ENCODE measurements at places on chromosomes 3 and 15.

GRCh38 chr15:99635794-99636193, 70.0 kb downstream of the MEF2A start:
- DNase-seq: no peak

DNA sequence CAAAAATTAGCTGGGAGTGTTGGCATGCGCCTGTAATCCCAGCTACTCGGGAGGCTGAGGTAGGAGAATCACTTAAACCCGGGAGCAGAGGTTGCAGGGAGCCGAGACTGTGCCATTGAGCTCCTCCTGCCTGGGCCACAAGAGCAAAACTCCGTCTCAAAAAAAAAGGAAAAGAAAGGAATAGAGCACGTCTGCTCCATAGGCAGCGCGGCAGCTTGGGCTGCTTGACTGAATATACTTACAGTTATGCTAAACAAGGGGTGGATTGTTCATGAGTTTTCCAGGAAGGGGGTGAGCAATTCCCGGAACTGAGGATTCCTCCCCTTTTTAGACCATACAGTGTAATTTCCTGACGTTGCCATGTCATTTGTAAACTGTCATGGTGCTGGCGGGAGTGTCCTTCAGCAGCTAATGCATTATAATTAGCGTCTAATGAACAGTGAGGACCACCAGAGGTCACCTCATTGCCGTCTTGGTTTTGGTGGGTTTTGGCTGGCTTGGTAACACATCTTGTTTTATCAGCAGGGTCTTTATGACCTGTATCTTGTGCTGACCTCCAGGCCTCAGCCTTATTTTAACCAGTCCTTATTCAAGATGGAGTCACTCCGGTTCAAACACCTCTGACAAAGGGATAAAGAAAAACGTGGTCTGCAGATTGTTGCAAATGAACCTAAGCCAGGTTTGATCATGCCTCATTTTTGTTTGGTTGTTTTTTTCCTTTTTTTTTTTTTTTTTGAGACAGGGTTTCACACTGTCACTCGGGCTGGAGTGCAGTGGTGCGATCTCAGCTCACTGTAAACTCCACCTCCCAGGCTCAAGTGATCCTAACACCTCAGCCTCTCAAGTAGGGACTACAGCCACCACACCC, 24.9 kb upstream of the SENP5 start:
- DNase-seq: peak; percentile 17

DNA sequence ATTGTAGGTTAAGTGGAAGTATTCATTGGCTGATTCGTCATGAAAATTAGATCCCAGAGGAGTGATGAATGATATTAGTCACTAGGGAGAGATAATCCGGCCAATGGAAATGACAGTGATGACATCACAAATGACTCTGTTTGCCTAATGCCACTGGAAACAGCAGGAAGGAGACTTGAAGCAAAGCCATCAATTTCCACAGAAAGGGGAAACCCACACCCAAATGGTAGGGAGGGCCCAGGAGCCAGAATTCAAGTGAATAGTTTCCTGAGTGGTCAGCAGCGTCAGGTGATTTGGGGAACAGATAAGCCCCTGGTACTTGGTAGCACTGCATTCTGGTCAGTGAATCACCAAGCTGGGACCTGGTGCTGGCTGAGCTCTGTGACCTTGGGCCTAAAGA, 3.3 kb upstream of the ADAMTS9 start:
- no peak for DNase-seq

- DNase-seq: no peak
These were observed 5.4 kb upstream of the LMAN1L start for GRCh38 chr15:74807282-74807681.

DNA sequence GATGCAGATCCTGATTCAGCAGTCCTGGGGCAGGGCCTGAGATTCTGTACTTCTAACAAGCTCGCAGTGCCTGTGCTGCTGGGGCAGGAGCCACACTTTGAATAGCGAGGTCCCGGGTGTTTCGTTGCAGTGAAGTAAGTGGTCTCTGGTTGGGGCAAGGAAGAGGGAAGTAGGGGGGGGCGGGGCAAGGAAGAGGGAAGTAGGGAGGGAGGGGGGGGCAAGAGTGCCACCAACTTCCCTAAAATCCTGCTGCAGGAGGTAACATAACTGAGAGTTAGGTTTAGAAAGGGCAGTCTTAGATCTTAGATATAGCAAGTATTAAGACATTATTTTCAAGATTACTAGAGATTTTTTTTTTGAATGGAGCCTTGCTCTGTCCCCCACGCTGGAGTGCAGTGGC, 35.5 kb downstream of the CRTAP start:
- peak; percentile 59 for DNase-seq

GRCh38 chr3:97821287-97821773, 481 bp upstream of the CRYBG3 start:
- no peak for DNase-seq

DNA sequence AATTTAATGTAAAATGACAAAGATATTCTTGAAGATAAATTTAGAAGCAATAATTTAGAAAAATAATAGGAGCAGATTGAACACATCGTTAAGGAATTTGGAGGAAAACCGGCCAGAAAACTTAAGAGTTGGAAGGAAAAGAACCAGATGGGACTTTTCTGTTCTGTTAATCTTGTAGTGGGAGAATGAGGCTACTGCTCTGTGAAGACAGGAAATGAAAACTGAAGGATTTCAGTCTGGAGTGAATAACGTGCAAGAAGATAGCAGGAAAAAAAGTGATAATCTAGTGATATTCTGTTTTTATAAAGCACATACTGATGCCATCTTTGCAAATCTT, 74.2 kb downstream of the DPPA2 start:
- DNase-seq: no peak

- no peak for DNase-seq
These were observed 164.5 kb downstream of the ZMAT3 start for GRCh38 chr3:178907081-178907480.

GRCh38 chr3:157311633-157312375, 124.8 kb upstream of the PTX3 start:
- no peak for DNase-seq

GRCh38 chr3:44983484-44983941, 7.5 kb downstream of the EXOSC7 start:
- DNase-seq: peak; percentile 35

- no peak for DNase-seq
These were observed 22.4 kb downstream of the SPTSSB start for GRCh38 chr3:161348796-161349400.

DNA sequence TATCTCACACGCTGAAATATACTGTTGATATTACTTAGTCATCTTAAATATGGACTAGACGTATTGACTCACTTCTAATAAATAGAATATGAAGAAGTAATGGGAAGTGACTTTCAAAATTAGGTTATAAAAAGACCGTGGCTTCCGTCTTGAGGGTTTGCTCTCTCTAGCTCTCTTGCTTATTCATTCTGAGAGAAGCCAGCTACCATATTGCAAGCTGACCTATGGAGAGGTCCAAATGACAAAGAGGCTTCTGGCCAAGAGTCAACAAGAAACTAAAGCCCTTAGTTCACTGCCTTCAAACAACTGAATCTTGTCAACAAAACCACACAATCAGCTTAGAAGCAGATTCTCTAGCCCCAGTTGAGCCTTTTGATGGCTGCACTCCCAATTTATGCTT, 46.1 kb downstream of the SLC9C1 start:
- no peak for DNase-seq

DNA sequence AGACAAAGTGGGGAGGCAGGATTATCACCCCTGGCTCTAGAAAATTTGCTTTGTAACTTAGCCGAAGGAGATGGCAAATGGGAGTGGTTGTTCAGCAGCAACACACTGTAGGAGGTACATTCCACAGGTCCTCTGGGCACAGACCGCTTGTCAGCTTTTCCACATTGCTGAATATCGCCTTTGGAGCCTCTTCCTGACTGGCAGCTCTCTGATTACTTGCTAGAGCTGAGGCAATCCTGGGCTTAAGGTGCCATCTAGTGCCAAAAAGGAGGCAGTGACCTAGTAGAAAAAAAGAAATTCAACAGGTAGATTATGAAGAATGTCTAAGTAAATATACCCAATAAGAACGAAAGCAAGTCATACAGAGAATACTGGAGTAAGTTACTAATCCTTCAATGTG, 13.1 kb upstream of the SCN5A start:
- DNase-seq: peak; percentile 35

GRCh38 chr3:24521420-24522145, 26.9 kb upstream of the THRB start:
- DNase-seq: peak; percentile 84

DNA sequence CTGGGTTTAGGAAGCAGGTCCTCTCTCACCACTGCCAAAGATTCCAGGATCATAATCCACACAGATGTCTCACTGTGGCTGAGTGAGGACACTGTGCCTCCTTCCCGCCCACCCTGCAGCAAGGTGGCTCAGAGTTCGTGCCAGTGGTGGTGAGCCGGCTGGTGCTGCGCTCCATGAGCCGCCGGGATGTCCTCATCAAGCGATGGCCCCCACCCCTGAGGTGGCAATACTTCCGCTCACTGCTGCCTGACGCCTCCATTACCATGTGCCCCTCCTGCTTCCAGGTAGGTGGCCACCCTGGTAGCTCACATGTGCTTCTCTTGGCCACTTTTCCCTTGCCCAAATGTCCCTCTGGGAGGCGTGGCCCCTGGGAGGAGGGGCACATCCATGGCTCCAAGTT, 9.0 kb upstream of the RHO start:
- no peak for DNase-seq

GRCh38 chr3:14208977-14209394, 30.4 kb downstream of the LSM3 start:
- DNase-seq: no peak

DNA sequence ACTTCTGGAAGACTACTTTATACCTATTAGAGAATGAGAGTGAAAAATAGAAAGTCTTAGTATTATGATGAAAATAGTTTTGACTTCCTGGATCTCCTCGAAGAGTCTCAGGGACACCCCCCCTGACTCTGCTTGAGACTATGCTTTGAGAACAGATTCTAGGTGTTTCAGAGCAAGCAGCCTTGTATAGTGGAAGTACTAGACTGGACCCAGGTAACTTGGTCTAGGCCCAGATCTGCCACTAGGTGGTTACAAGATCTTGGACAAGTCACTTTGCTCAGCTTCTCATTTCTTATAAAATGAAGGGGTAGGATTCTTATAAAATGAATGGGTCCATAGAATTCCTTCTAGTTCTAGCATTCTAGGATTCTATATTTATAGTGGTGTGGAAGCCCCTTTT, 9.1 kb downstream of the ABHD5 start:
- peak; percentile 62 for DNase-seq

DNA sequence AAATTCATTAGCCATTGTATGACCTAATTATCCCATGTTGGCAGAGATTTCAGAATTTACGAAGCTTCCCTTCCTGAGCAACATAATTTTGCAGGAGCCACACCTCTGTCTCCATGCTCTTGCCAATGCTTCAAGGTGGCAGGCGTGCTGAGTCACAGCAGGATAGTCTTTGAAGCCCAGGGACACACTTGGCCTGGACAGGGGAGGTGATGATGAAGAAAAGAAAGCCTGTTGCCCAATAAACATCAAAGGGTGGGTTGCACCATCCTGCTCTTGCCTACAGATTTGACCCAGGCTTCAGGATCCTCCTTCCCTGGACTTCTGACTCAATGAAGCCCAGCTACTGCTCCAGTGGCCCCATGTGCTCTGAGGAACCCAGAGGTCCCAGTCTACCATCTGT, 117.1 kb downstream of the MINAR1 start:
- DNase-seq: no peak

GRCh38 chr3:171840811-171841619, 2.1 kb upstream of the TMEM212 start:
- no peak for DNase-seq

- DNase-seq: no peak
These were observed 40.2 kb downstream of the P2RY1 start for GRCh38 chr3:152874896-152875749.

- DNase-seq: peak; percentile 78
These were observed at the start of gene CACNA2D2 for GRCh38 chr3:50503504-50504342. Gene CACNA2D2 (minus strand): TSS chr3:50503634. CDS start chr3:50503423, 211 bp downstream.

- DNase-seq: peak; percentile 57
These were observed 25.9 kb downstream of the MELTF start for GRCh38 chr3:197003461-197004385.

DNA sequence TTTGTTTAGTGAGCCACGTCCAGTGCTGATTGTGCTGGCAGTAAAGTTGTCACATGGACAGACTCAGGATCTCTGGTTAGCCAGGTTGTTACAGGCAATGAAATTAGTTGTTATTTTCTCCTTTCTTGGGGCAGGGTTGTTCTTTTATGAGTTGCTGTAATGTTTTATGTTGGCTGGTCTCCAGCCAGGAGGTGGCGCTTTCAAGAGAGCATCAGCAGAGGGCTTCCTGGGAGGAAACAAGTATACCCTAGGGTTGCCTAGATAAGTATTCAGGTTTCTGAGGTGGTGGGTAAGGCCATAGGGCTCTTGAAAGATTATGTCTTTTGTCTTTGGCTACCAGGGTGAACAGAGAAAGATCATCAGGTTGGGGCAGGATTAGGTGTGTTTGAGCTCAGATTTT, 14.5 kb upstream of the CFAP20DC start:
- DNase-seq: no peak

GRCh38 chr3:48739617-48739954, 22.6 kb upstream of the IP6K2 start:
- DNase-seq: no peak

- peak; percentile 76 for DNase-seq
These were observed 16.0 kb downstream of the MED12L start for GRCh38 chr3:151101270-151101969.

DNA sequence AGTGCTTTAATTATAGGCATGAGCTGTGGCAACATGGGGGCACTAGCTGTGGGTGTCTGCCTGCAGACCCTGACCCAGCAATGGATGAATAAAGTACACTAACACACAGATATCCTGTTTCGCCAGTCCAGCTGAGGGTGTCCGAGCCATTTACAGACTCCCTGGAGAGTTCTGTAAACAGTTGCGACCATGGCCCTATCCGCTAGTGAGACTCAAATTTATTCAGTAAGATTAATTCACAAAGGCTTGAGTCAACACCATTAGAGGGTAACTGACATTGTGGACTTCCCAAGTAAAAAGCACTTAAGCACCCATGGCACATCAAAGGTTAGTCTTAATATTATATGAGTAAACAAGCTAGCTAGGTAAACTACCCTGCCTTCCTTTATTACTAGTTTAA, 161.6 kb downstream of the TBL1XR1 start:
- DNase-seq: no peak

DNA sequence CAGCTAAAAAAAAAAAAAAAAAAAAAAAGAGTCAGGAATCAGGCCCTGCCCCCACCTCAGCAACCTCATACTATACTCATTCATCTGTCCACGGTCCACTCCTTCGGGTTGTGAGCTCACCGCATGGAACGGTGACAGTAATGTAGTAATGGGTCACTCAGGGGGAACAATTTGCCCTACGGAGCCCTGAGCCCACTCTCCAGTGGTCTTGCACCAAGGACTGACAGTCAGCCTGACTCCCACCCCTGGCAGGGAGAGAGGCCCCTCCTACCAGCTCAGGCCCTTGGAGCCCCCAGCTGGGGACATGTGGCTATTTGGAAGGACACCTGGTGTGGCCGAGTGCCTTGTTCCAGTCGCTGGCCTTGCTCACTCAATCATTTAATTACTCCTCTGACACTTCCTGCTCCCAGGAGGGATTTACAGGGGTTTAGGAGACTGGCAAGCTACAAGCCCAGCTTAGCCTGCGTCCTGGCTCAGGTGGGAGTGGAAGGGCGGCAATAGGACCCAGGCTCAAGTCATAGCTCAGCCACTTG, 19.9 kb upstream of the CACNA2D2 start:
- DNase-seq: no peak
